Tibial nerve (tissue), 4 donors: ENCODE measurements at places on chromosomes 13 and 19.
A peak's percentile ranks its signal among the peaks of the same experiment; 100 is the strongest.

GRCh38 chr13:102940143-102940542, 94.3 kb downstream of the ERCC5 start:
- no peak for DNase-seq
- no peaks in the 10 kb centered on the region for H3K27me3 ChIP-seq
- no peak overlapping the region for H3K27ac ChIP-seq
- H3K4me3 ChIP-seq: no peak overlapping the region
- no peaks in the 10 kb centered on the region for H3K36me3 ChIP-seq

DNA sequence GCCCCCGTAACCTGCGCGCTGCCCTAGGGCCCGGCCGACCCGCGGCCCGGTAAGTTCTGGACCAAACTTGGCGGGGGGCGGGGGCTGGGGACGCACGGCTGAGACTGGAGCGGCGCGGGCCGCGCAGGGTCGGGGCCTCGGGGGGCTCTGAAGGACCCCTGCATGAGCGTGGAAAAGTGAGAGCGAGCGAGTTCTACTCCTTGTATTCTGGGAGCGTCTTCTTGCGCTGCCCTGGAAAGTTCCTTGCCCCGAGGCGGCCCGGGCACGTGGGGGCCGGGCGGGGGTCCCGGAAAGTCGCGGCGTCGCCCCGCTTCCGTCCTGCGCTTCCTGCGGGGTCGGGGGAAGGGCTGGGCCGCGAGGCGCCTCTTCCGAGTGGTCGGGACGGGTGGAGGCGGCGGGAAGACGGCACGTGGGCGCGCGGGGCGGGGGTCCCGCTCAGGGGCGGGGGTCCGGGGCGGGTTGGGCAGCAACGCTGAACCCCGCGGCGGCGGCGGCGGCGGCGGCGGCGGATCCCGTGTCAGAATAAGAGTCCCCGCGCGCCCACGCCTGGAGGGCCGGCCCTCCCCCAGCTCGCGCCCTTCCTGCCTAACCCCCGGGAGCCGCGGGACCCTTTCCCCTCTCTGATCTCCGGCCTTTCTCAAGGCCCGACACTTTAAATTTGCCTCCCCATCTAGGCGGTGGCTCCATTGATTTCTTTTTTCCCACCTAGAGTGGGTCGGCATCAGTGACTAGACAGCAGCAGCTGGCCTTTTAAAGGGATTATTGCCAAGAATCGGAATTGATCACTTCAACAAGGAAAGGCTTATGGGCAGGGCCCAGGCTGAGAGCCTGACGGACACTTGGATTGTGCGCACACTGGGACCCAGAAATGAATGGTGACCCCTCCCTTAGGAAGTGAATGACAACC, 749 bp downstream of the GATAD2A start:
- no peak for DNase-seq
- H3K4me1 ChIP-seq: no peaks in the 10 kb centered on the region
- H3K27ac ChIP-seq: peak overlapping the region; percentile 92
- peak overlapping the region; percentile 89 for H3K4me3 ChIP-seq
- H3K36me3 ChIP-seq: no peaks in the 10 kb centered on the region

DNA sequence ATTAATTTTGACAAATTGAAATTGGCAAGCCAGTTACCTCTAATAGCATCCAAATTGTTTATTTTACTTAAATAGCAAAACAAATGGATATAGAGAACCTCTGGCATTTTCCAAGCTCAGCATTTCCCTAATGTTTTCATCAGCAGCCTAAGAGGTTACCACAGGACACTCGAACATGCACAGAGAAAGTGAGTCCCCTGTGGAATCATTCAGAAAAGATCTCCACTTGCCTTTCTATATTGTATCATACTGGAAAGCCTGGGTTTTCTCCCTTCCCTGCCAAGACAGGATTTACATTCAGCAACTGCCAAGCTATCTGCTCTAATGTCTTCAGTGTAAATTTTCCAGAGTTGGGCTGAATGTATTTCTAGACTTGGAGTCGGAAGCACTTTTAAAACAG, 188.9 kb downstream of the KCTD12 start:
- H3K36me3 ChIP-seq: no peaks in the 10 kb centered on the region
- H3K4me3 ChIP-seq: no peak overlapping the region
- H3K27ac ChIP-seq: no peak overlapping the region
- no peak for DNase-seq

DNA sequence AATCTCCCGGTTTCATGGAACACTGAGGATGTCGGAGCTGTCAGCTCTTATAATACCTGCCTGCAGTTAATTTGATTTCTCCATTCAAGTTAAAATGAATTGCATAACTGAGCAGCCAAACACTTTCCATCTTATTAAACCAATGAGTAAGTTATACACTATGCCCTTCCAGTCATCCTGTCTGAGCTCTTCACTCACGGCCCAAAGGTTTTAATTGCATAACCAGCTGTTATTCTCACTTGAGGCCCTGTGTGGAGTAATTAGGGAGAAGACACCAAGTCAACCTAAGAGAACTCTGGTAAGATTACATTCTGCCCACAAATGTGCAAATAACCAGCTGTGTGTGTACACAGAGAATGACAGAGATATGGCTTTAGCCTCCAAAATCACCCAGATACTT, 303.5 kb downstream of the TBC1D4 start:
- no peak for DNase-seq
- H3K27ac ChIP-seq: no peak overlapping the region
- no peaks in the 10 kb centered on the region for H3K27me3 ChIP-seq

DNA sequence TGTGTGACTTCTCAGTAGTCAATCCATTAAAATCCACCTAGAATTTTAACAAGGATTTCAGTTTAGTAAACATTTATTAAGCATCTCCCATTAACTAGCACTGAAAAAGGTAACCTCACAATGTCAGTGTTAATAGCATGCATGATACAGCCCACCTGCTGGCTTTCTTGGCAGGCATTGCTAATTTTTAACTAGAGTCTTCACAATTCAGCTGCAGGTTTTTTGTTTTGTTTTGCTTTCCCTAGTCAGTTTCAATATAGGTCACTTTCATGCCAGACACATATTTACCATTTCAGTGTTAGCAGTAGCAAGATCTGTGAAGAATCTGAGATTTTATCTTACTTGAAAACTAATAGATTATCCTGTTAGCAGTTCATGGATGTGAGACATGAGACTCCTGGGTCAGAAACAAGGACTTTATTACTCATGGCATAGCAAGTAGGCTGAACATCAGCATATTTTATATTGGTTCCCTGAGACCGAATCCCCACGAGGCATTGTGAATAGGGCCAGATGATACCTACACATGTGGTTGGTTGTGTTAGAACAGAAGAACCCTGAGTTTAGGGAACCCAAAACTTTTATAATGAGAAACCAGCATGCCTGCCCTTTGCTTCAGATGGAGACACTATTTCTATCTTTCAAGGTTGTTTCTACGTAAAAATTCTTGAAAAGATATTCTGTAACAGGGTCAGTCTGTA, 198.0 kb upstream of the HTR2A start:
- DNase-seq: no peak
- H3K27ac ChIP-seq: no peak overlapping the region
- H3K36me3 ChIP-seq: no peaks in the 10 kb centered on the region
- H3K27me3 ChIP-seq: no peaks in the 10 kb centered on the region

GRCh38 chr19:39276740-39277139, 8.5 kb downstream of the IFNL2 start:
- H3K27ac ChIP-seq: no peak overlapping the region
- no peaks in the 10 kb centered on the region for H3K4me1 ChIP-seq
- no peaks in the 10 kb centered on the region for H3K36me3 ChIP-seq
- H3K27me3 ChIP-seq: no peaks in the 10 kb centered on the region

DNA sequence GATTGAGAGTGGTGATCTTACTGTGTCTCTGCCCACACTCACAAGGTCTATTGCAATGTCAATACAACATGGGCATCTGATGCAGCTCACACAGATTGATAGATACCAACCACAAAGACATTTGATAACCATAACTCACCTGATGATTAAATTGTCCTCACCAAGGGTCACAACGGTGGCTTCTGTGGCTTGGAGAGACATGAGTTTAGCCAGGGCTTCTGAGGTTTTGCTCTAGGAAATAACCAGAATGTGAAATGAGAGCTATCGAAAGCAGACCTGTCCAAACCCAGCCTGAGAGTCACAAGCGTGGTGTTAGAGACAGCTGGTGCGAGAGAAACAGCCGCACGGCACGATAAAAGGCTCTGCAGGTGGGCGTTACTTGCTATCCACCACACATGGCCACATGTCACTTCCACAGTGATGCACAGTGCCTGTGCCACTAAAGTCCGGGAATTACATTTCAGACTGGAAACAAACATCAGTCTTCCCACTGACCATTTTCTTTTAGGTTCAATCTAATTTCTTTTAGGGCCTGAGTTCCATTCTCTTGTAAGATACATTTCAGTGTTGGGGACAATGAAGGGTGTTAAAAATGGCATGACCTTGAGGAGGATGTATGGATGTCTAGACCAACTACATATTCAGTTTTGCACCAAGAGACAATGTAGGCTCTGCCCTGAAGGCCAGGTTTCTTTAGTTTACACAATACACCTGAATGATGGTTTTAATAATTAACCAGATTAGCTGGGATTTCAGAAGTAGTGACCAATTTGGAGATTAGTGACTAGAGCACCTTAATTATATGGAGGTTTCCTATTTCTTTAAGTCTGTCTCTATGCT, 53.7 kb downstream of the ATP7B start:
- H3K4me1 ChIP-seq: no peaks in the 10 kb centered on the region
- DNase-seq: no peak
- H3K4me3 ChIP-seq: no peak overlapping the region
- no peak overlapping the region for H3K27ac ChIP-seq
- H3K36me3 ChIP-seq: no peaks in the 10 kb centered on the region
- H3K27me3 ChIP-seq: no peaks in the 10 kb centered on the region

GRCh38 chr13:106464076-106464475, 71.4 kb downstream of the EFNB2 start:
- no peaks in the 10 kb centered on the region for H3K4me1 ChIP-seq
- H3K27ac ChIP-seq: no peak overlapping the region
- H3K27me3 ChIP-seq: no peaks in the 10 kb centered on the region
- no peak for DNase-seq
- no peaks in the 10 kb centered on the region for H3K36me3 ChIP-seq
- H3K4me3 ChIP-seq: no peak overlapping the region

- DNase-seq: no peak
- H3K36me3 ChIP-seq: no peaks in the 10 kb centered on the region
- H3K4me3 ChIP-seq: no peak overlapping the region
- peak overlapping the region; percentile 17 for H3K27ac ChIP-seq
- peaks cover 8% of the 10 kb centered on the region for H3K4me1 ChIP-seq
Observed at GRCh38 chr13:27036236-27036981, 135.2 kb downstream of the USP12 start.

DNA sequence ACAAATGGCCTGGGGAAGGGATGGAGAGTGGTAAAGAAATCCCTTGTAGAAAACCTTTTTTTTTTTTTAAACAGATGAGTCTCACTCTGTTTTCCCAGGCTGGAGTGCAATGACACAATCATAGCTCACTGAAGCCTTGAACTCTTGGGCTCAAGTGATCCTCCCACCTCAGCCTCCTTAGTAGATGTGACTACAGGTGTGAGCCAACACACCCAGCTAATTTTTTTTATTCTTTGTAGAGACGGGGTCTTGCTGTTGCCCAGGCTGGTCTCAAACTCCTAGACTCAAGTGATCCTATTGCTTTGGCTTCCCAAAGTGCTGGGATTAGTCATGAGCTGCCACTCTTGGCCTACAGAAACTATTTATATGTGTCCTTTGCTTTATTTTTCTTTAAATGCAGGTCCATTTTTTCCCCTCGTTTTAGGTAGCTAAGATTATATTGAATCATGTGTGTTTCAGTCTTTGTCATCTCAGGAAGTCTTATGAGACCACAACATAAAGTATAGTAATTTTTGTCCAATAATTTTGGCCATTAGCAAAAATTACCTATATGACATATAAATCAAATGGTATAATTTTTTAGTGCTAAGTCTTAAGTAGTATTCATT, 10.5 kb downstream of the LPAR6 start:
- no peaks in the 10 kb centered on the region for H3K27me3 ChIP-seq
- peaks cover 91% of the 10 kb centered on the region for H3K4me1 ChIP-seq
- DNase-seq: no peak
- H3K4me3 ChIP-seq: no peak overlapping the region

- peaks cover 5% of the 10 kb centered on the region for H3K36me3 ChIP-seq
- peaks cover 28% of the 10 kb centered on the region for H3K4me1 ChIP-seq
- H3K4me3 ChIP-seq: peak within 1 kb of the TSS; percentile 33
- H3K27ac ChIP-seq: peak within 1 kb of the TSS; percentile 76
- peak; percentile 41 for DNase-seq
- H3K27me3 ChIP-seq: no peaks in the 10 kb centered on the region
Observed at GRCh38 chr19:45076029-45076850, at the start of gene ZNF296. ZNF296 (minus strand) TSS chr19:45076478; CDS start chr19:45076373, 105 bp downstream.

GRCh38 chr19:40704491-40705361, 12.0 kb downstream of the COQ8B start:
- DNase-seq: no peak
- H3K36me3 ChIP-seq: no peaks in the 10 kb centered on the region
- H3K4me1 ChIP-seq: peaks cover 22% of the 10 kb centered on the region
- no peak overlapping the region for H3K4me3 ChIP-seq
- peak overlapping the region; percentile 72 for H3K27ac ChIP-seq

GRCh38 chr19:9078651-9079050, 8.2 kb upstream of the OR1M1 start:
- H3K27me3 ChIP-seq: no peaks in the 10 kb centered on the region
- no peak overlapping the region for H3K27ac ChIP-seq
- no peak for DNase-seq
- H3K36me3 ChIP-seq: no peaks in the 10 kb centered on the region
- H3K4me3 ChIP-seq: no peak overlapping the region

GRCh38 chr19:48510421-48511268, 990 bp downstream of the LMTK3 start:
- H3K4me3 ChIP-seq: peak overlapping the region; percentile 3
- H3K27ac ChIP-seq: no peak overlapping the region
- no peaks in the 10 kb centered on the region for H3K36me3 ChIP-seq
- no peaks in the 10 kb centered on the region for H3K27me3 ChIP-seq
- H3K4me1 ChIP-seq: peaks cover 20% of the 10 kb centered on the region
- peak; percentile 44 for DNase-seq

DNA sequence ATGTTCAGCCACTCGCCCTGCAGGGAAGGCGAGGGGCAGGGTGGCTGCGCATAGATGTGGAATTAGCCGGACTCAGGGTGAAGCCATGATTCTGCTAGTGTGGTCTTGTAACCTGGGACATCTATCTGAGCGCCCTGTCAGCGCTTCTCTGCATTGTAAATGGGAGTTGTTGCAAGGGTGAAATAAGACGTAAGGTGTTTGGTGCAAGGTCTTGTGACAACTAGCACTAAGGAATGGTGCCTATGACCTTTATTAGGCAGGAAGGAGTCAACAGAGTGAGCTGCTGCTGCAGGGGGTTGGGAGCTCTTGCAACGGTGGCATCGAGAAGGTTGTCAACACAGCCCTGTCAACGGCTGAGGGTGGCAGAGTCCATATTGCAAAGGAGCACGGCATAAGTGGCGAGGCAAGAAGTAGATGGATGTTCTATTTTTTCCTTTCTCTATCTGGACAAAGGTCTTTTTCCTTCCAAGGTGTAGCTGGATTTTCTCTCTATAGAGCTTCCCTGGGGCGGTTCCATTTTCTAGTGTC, 49.3 kb downstream of the IRS2 start:
- no peaks in the 10 kb centered on the region for H3K27me3 ChIP-seq
- no peaks in the 10 kb centered on the region for H3K4me1 ChIP-seq
- H3K36me3 ChIP-seq: no peaks in the 10 kb centered on the region

DNA sequence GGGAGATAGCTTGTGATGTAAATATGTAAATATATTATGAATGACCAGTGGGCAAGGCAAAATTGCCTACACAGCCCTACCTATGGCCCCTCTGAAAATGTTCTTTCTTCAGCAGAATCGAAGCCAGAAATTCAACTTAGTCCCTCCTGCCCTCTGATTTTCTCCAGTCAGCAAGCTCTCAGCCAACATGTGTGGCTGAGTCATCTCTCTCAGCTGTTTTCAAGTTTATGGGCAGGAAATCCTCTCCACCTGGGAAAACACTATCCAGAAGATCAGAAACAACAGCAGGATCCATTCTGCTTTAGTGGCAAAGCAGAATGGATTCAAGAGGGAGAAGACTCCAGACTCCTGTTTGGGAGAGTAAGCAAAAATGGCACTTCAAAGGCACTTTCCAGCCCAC, 8.9 kb upstream of the ZNF527 start:
- no peaks in the 10 kb centered on the region for H3K27me3 ChIP-seq
- peaks cover 83% of the 10 kb centered on the region for H3K36me3 ChIP-seq
- H3K4me1 ChIP-seq: no peaks in the 10 kb centered on the region
